ENCODE measurements at places on chromosomes 12 and 14.

DNA sequence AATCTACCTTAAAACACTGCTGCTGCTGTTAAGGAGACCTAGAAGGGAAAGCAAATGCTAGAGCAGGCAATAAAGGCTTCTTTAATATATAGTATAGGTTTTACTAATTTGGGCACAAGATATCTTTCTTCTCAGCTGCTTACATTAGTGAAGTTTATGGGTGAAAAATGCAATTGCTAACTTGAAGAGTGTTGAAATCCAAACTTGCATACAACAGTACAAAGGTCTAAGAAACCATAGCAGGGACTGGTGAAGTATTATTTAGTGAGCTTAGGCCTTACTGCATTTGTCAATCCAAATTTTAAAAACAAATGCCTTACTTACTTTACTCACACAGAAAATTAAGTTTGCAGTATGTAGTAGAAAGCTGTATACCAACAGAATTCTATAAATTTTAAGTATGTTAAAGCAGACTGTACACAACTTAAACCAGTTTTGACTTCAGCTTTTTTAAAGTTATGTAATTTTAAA lies 1.4 kb upstream of the AP4S1 start:
- DNase-seq: no peak

DNA sequence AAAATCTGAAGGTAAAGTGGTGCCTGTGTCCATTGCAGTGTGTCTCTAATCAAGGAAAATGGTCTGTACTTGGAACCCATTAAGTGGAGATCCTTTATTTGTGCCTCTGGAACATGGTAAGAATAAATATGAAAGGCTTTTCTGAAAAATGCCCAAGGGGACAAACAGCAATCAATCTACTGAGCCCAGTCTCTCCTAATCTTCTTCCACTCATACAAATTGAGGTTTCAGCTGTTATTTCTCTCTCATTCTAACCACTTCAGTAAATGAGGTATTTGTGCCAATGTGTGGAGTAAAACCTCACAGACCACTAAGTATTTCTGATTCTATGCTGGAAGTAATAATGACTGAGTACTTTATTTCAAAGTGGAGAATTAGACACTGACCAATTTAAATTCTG lies 82.3 kb upstream of the ST8SIA1 start:
- no peak for DNase-seq

DNA sequence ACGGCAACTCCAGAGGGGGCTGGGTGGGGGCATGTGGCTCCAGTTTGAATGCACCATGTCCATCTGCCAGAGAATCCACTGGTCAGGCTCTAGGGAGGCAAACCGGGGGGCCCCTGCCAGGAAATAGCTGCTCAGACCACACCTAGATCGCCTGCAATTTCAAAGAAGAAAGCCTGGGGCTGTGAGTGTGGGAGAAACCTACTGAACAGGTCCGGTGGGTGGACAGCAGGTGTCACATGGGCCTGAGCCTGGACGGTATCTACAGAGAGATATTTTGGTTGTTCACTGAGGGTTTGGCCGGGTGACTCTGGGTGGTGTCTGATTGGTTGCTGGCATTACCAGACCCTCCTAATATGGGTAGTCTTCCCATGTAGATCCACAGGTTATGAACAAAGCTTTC lies 32.0 kb downstream of the DAO start:
- DNase-seq: no peak

DNA sequence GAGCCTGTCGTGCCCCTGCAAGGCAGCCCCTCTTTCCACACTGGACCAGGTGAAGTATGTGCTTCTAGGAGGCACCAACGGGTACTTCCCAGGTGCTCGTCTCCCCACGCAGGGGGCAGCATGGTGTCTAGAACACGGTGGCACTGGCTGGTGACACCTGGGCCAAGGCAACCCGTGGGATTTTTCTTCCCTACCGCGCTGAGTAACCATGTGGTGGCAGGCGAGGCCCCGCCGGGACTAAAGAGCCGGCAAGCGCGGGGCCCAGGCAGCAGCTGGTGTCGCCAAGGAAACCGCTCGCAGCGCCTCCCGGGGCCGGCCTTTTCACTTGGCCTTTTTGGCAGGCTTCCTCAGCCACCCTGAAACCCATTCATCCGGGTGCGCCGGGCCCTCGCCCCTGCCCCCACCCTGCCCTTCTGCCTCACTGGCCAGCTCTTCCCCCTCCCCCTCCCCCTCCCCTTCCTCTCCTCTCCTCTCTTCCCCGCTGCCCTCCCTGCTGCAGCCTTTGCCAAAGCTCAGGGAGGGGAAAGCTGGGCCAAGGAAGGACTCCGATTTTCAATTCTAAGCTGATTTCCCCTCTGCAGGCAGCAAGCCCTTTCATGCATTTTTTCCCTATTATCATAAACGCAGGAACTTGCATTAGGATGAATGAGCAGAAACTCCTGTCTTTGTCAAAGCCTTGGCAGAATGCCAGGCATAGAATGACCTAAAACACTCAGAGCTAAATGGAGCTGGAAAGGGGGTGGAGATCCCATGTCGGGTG lies 81.2 kb downstream of the IRF2BPL start:
- DNase-seq: peak; percentile 96

GRCh38 chr12:39572551-39572950 lies 47.1 kb downstream of the ABCD2 start:
- DNase-seq: no peak

DNA sequence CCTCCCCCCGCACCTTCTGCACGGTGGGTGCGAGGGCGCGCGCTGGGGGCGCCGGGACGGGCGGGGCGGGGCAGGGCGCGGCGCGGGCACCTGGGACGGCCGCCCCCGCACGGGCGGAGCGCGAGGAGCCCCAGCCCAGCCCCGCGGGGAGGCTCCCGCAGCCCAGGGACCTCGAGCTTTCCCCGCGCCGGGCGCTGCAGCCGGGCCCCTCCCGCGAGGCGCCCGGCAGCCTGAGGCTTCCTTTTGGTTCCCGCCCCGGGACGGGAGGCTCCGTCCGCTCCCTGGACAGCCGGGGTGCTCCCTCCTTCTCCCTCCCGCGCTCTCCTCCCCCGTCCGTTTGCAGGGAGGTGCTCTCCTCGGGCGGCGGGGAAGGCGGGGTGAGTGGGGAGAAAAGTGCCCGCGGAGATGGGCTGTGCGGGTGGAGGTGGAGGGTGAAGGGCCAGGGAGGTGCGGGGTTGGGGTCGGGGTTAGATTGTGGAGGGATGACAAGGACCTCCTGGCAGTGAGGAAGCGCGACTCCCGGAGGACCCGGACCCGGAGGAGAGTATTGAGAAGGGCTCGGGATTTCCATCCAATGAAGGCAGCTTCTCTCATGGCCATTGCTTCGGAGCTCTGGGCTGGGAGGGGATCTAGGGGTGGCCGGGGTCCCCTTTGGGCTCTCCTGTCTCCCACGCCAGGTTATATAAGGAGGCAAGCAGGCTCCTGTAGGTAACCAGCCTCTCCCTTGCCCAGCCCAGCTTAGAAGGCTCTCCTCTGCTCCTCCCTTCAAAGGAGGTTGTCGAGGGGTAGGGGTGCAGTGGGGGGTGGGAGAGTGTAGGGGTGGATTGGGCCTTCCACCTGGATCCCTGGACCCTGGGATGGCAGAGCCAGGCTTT lies 645 bp downstream of the JDP2 start:
- peak; percentile 69 for DNase-seq

- no peak for DNase-seq
Observed at GRCh38 chr12:49529414-49529813, 9.4 kb upstream of the KCNH3 start.

DNA sequence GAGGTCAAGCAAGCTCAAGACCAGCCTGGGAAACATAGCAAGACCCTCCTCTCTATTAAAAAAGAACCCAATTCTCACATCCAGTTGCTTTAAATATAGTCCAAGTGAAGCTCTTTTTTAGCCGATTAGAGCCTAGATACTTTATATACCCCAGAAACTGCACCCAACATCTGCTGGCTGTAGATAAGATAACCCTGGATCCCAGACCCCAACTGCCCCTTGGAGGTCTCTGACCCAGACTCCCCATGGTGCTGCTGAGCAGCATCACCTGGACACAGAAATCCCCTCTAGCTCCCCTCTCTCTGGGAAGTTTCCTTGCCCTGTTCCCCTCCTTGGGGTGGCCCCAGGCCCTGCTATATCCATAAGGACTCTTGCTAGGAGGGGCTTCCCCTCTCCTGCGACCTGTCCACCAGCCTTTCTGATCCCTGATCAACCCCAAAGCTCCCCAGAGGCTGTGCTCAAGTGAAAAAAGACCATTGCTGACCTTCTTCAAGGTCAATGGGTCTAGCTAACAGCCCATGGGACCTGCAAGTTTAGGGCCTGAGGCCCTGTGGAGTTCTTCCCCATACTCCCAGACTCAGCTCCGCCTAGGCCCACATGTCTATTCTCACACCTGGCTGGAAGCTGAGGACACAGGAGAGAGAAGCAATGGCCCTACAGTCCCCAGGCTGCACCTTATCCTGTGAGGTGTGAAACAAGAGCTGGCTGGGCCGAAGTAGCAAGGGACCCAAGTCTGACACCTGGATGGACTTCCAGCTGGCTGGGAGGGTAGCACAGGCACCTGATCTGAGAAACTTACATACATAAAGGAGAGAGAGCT lies 56.2 kb downstream of the ARL6IP4 start:
- DNase-seq: no peak

DNA sequence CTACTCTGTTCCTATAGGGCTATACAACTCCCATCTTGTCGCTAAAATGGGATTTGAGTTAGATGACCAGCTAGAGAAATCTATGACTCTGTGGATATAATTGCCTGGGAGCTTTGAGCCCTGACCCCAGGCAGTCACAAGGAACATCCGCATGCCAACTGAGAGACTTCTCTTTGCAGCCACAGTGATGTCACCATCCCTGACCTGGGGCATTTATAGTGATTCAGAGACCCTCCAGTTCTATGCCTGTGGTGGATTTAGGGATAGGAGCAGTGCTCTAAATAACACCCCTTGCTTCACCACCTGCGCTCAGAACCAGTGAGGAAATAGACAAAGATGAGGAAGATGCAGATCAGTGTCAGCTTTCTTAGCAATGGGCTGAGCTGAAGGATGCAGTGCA lies 86.2 kb downstream of the RIN3 start:
- DNase-seq: no peak

DNA sequence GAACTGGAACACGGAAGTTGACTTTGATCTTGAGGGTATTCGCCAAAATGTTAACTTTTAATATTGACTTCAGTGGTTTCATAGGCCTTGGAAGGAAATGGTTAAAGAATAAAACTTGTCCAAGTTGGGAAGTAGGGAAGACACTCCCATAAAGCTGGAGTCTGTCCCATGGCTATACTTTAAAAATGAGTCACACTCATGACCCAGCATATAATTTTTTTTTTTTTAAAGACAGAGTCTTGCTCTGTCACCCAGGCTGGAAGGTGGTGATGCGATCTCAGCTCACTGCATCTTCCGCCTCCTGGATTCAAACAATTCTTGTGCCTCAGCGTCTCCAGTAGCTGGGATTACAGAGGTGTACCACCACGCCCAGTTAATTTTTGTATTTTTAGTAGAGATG lies 19.6 kb downstream of the TMPRSS12 start:
- DNase-seq: no peak

DNA sequence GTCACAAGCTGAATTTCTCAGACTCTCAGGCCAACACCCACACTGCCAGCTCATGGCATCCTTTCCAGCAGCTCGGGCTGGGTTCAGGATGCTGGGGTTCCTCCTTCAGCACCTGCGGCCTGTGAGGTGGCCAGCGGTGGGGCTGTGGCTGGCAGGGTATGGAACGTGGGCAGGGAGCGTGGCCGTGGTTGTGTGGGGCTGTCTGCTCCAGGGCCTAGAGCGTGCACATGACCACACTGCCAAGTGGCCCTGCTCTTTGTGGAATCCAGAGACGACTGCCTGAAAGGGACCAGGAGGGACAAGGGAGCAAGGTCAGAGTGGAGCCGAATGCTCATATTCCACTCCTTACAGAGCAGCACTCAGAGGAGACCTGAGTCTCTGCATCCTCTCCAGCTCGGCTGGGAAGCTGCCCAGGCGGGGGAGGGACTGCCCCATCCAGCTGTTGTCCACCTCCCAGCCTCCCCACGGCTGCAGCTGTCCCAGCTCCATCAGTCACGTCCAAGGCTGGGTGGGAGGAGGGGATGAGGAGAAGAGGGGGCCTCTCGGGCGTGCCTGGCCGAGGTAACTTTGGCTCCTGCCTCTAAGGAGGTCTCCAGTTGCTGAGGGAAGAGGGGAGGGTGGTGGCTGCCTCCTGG lies 71.3 kb downstream of the TSPAN9 start:
- no peak for DNase-seq

DNA sequence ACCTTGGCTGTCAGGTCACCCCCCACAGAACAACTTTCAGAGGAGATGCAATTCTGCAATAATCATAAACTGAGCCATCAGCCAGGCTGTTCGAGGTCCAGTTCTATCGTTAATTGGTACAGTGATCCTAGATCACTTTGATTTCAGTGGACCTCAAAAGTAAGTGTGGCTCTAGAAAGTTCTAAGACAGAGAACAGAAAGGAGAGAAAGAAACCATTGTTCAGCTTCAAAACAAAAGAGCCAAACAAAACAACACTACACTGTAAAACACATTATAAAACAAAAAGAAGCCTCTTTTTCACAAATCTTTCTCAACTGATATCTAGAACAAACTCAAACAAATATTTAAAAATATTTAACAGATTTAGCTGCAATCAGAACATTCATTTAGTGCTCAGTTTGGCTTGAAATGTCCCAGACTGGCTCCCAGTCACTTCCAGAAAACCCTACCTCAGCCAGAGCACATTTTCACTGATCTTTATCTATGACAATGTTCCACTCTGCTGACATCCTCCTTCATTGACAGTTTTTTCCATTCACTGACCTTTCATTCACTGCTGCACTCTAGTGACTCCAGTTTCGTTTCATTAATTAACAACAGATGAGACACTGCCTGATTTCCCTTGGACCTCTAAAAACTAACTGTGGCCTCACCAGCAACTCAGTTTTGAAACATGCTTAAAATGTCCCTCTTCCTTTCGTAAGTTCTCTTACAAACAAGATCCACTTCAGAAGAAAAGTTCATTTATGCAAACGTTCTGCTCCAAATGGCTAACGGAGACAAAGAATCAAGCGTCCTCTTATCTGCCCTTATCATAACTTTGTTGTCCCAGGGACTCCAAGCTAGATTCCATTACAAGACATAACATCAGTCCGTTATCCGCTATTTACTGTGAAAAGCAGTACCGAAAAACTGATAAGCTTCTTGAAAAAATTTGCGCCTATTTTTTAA lies 56.8 kb downstream of the DUSP16 start:
- DNase-seq: no peak

DNA sequence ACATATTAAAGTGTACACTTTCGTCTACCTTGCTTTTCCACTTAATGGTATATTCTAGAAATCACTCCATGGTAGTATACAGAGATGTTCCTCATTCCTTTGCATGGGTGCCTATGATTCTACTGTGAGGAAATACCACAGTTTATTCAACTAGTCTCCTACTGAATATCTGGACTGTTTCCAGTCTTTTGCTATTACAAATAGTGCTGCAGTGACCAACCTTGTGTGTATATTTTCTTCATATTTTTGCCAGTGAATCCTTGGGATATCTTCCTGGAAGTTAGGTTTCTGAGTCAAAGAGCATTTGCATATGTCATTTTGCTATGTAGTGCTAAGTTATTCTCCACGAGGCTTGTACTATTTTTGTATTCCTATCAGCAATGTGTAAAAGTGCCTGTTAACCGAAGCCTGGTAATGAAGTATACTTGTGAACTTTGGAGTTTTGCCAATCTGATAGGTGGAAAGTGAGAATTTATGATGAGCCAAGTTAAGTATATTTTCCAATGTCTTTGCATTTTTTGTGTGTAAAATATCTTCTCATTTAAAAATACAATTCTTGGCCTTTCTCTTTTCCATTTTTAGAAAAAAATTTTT lies 31.3 kb upstream of the TMEM263 start:
- no peak for DNase-seq
